ENCODE measurements at places on chromosomes 1 and 21.
A peak's percentile ranks its signal among the peaks of the same experiment; 100 is the strongest.

DNA sequence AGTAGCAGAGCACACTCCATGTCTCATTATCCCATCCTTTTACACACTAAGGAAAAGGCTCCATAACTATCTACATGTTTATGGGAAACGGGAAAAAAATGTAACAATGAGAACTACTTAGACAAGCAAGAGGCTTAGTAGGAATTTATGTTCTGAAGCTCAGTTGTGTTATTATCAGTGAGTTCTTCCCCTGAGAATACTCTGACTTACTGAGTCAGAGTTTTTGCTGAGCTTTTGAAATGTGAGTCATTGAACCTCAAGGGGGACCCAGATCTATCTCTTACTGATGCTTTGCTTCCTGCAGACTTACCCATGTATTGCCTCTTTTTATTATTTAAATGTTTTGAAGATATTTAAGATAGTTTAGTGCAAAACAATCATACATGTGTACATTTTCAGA is 20.1 kb downstream of the CFHR5 start:
- DNase-seq: peak; percentile 30

DNA sequence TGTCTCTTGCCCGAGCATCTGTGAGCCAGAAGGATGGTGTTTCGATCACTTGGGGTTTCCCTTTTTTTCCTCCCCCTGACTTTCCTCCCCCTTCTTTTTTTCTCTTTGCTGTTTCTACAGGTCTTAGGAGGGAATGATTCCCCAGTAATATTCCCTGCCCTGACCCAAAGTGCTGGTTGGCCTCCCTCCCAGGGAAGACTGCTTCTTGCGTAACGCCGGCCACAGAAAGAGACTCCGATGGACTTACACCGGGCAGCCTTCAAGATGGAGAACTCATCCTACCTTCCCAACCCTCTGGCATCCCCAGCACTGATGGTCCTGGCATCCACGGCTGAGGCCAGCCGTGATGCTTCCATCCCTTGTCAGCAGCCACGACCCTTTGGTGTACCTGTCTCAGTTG is 6.8 kb downstream of the RNF220 start:
- DNase-seq: no peak

DNA sequence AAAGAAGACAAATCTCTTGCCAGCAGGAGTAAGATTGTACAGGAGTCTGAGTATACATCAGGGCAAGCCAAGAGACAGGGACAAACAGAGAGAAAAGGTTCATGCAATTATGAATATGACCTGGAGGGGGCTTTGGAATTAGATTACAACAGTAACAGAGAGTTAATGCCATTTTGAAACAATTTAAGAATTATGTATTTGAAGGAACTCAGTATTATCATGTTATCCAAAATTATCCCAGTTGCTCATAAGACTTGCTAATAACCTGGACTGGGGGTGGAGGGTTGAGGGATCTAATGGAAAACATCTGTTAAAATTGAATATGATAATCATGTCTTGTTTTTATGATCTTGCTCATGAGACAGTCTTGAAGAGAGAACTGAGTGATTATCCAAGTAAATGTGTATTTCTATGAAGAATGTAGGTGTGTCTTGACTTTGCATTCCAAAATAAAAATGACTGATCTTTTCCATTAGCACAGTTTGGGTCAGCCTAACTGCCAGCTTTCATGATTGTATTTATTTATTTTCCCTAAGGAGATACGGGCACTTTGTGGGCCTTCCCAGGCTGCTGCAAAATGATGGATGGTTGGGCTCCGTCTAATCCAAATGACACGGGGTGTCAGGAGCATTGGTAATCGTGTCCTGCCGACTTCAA is 117.7 kb downstream of the ERG start:
- DNase-seq: no peak

DNA sequence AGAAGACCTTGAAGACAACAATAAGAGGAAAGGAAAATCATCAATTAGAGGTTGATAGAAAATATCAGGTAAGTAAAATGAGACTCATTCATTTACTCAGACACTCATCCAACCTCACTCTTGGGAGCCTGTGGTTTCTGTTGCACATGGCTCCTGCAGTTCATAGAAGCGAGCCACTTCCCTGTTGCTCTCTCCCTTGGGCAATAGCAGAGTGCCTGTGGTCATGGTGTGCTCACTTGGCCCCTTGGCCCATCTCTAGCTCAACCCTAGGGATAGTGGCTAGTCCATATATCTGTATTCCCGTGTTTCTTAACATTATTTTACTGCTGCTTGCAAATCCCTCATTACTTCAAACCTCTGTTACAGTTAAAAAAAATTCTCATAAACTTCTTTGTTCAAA is 368.6 kb downstream of the PTPRC start:
- no peak for DNase-seq

DNA sequence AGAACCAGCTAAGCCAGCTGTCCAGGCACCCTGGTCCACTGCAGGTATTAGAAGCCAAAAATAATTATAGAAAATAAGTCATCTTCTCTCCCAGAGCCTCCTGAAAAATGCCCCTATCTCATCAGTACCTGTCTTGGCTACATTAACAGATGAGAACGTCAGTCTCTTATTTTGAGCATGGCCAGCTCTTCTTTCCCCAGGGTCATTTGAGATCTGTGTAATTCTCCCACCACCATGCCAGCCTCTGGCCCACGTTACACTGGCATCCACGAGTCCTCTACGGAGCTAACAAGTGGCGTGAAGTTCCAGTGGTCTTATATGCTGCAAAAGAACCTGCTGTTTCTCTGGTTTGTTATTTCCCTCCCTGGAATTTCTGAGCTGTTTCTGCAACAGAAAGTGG is 118.0 kb downstream of the ATP5PO start:
- no peak for DNase-seq

- DNase-seq: no peak
Observed at GRCh38 chr1:206808615-206809014, 36.3 kb upstream of the IL10 start.

GRCh38 chr1:37353871-37354270 is 120.5 kb upstream of the ZC3H12A start:
- no peak for DNase-seq

DNA sequence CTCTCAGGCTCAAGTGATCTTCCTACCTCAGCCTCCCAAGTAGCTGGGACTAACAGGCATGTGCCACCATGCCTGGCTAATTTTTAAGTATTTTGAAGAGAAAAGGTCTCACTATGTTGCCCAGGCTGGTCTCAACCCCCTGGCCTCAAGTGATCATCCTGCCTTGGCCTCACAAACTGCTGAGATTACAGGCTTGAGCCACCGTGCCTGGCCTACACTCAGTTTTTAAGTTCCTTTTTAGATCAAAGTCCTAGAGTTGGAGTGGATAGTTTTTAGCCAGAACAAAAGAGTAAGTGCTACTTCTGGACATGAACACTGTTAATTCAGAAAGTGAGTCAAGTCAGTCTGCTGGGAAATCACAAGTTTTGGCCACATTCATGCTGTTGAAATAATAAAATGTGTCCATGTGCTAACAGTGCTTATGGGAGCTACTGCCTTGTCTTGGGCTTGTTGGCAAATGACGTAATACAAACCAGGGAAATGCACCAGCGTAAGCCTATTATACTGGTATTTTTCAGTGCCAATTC is 84.2 kb downstream of the NDUFS5 start:
- DNase-seq: peak; percentile 57

DNA sequence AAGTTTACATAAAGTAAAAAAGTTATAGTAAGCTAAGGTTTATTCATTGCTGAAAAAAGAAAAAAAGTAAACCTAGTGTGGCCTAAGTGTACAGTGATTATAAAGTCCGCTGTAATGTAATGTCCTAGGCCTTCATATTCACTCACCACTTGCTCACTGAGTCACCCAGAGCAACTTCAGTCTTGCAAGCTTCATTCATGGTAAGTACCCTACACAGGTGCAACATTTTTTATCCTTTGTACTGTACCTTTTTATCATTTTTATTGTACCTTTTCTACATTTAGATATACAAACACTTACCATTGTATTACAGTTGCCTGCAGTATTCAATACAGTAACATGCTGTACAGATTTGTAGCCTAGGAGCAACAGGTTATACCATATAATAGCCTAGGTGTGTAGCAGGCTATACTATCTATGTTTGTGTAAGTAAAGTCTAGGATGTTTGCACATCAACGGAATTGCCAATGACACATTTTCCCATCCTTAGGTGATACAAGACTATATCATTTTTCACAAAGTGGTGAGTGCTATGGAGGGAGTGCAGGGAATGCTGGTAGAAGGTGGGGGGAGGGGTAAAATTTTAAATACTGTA is 58.0 kb upstream of the DMRTA2 start:
- no peak for DNase-seq

DNA sequence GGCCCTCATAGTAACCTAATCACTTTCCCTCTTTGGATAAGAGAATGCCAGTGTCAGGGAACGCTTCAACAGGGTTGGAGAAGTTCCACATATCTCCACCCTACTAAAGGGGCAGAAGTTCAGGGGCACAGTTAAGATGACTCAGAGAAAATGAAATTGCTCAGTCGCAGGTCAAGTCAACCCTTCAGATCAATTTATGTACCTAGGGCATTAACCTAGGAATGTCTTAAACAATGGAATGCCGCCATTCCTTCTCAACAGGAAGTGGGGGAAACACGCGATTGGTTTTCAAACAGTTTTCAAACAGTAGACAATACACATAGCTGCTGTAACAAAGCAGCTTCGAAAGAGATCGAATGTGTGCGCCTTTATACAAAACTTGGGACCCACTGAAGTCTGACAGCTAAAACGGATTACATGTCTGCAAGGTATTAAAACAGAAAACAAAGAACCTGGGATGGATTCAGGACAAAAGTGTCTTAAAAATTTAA is 897 bp downstream of the SLC25A24 start:
- peak; percentile 43 for DNase-seq

DNA sequence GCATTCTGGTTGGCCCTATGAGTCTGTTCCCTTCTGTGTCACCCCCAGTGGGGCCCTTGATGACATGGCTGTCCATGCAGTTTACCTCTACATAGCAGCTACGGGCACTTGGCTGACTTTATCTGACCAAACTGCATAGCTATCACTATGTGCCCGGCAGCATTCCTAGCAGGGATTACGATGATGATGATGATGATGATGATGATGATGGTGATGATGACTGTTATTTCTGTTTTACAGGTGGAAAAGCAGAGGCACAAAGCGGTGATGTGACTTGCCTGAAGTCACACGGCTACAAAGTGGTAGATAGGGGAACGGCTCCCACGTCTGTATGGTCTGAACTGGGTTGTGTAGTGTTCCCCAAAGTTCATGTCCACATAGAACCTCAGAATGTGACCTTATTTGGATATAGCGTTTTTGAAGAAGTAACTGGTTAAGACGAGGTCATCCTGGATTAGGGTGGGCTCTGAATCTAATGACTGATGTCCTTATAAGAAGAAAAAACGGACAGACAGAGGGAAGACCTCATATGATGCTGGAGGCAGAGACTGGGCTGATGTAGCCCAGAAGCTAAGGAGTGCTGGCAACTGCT is 57.6 kb downstream of the RUNX1 start:
- no peak for DNase-seq

DNA sequence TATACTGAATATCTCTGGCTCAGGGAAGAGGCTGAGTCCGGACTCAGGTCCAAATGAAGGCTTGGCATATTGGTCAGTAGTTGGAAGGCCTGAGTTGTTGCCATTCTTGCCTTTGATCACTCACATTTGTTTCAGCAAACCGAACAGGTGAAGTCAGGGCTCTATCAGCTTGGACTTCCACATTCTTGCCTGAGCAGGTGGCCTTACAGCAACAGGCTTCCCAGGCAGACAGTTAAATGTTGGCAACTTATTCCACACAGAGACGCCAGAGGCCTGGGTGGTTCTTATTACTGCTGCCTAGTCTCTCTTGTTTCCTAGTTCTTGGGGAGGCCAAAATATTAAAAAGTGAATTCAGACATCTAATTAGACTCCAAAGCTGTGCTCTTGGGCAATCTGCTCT is 36.6 kb downstream of the XCL2 start:
- no peak for DNase-seq

Data from umbilical cord (tissue), 2 donors.